ENCODE measurements at places on chromosomes 6 and 20.

DNA sequence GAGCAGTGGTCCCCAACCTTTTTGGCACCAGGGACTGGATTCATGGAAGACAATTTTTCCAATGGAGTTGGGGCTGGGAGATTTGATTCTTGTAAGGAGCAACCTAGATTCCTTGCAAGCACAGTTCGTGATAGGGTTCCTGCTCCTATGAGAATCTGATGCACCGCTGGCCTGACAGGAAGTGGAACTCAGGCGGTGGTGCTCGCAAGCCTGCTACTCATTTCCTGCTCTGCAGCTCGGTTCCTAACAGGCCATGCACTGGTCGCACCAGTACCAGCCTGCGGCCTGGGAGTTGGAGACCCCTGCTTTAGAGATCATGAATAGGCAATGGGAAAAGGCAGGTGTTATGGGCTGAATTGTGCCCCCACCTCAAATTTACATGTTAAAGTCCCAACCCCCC, 131.2 kb downstream of the PFDN4 start:
- no peaks in the 10 kb centered on the region for H3K27me3 ChIP-seq
- no peaks in the 10 kb centered on the region for H3K36me3 ChIP-seq
- no peak overlapping the region for H3K4me3 ChIP-seq
- H3K4me1 ChIP-seq: no peaks in the 10 kb centered on the region
- DNase-seq: no peak
- H3K27ac ChIP-seq: no peak overlapping the region

DNA sequence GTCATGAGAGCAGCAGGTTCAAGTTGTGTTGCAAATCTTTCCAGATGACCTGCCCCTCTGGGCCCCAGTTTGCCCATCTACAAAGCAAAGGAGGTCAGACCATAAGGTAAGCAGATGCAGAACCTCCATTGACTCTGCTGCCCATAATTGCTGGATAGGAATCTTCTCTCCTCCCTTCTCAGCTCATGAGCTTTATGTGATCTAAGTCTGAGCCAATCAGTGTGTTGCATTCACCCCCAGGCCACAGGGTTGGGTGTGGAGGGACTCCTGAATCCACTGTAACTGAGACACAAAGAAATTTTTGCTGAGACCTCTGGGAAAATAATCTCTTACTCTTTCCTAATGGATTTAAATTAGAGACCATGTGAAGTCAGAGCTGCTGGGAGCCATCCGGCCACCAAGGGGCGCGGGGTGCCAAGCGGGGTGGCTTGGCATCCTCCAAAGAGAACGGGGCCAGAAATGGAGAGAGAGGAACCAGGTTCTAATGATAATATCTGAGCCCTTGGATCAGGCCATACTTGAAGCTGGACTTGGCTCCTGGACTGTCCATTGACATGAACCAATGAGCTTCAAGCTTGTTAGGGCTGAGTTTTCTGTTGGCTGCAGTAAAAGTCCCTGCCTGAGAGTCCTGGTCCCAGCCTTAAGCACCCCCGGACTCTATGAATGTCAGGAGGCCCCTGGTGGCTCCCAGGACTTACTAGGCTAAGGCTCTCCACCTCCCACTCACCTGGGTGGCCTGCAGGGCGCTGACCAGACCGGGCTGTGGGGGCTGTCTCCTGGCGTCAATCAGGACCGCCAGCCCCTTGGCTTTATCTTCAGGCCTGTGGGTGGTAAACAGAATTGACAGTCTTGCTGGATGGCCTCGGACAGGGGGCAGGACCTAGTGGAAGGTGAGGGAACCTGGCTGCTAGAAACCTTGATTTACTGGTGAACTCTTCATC, 32.8 kb downstream of the KIAA1755 start:
- H3K4me3 ChIP-seq: no peak overlapping the region
- no peak for DNase-seq
- peaks cover 27% of the 10 kb centered on the region for H3K27me3 ChIP-seq
- no peak overlapping the region for H3K27ac ChIP-seq

DNA sequence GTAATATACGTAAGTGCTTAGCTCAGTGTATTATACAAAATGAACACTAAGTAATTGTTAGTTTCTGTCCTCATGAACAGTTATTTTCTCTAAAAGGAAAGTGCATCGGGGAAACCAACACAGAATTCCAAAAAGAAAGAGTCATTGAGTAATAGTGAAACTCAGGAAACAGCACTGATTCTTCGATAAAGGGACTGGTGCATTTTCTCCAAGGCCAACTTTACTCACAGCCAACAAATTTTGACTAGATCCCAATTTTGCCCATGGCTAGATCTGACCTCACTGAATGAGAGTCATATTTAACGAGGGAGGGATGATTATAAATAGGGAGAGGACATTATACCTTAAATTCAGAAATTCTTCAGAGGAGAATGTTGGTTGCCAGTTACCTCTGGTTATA, 390.9 kb upstream of the NRSN1 start:
- H3K4me1 ChIP-seq: no peaks in the 10 kb centered on the region
- H3K27me3 ChIP-seq: no peaks in the 10 kb centered on the region
- no peak for DNase-seq
- no peak overlapping the region for H3K4me3 ChIP-seq

- H3K27ac ChIP-seq: peak overlapping the region; percentile 95
- DNase-seq: peak; percentile 54
- peaks cover 15% of the 10 kb centered on the region for H3K4me1 ChIP-seq
- H3K4me3 ChIP-seq: peak overlapping the region; percentile 89
These were observed 1.1 kb downstream of the CEBPB start for GRCh38 chr20:50191544-50192363.

DNA sequence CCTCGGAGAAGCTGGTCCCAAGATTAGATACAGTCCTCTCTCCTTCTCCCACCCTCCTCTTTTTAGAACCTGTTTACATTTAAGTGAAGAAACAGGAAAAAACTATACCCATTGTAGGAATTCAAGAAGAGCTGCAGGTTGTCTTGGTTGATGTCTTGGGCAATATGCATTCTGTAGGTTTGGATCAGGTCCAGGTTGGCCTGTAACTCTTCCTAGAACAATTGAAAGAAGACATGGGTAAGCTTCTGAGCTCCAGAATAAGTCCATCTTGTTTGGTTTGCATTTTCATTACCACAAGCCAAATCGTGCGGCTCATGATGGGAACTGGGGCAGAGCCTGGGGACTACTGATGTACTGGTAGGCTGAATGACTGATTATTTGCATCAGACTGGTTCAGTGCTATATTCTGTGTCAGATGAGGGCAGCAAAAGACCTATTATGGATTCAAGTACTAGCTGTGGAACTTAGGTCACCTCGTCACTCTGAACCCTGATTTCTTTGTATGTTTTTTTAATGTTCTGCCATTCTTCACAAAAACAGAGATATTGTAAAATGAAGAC, 20.3 kb upstream of the SLA2 start:
- no peak for DNase-seq
- no peak overlapping the region for H3K27ac ChIP-seq
- H3K4me1 ChIP-seq: no peaks in the 10 kb centered on the region
- H3K4me3 ChIP-seq: no peak overlapping the region
- no peaks in the 10 kb centered on the region for H3K27me3 ChIP-seq

DNA sequence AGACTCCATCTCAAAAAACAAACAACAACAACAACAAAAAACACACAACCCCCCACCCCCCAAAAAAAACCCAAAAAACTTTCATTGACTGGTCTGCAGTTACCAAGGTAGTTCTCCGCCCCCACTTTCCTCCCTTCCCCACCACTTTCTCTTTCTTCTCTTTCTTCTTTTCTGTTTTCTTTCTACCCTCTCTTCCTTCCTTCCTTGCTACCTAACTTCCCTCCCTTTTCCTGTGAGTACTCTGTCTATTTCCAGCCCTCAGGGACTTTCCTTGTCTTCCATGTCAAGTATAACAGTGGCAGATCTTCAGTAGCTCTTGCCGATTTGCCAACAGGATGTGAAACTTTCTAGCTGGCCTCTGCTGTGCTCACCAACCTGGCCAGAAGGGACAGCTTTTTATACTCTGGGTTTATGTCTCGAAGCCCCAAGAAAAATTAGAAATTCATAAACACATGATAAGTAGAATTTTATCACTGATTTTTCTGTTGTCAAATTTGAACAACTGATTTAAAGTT, 399.5 kb downstream of the QKI start:
- peaks cover 26% of the 10 kb centered on the region for H3K4me1 ChIP-seq
- no peak for DNase-seq
- H3K27me3 ChIP-seq: no peaks in the 10 kb centered on the region
- peak overlapping the region; percentile 9 for H3K27ac ChIP-seq
- H3K36me3 ChIP-seq: no peaks in the 10 kb centered on the region

DNA sequence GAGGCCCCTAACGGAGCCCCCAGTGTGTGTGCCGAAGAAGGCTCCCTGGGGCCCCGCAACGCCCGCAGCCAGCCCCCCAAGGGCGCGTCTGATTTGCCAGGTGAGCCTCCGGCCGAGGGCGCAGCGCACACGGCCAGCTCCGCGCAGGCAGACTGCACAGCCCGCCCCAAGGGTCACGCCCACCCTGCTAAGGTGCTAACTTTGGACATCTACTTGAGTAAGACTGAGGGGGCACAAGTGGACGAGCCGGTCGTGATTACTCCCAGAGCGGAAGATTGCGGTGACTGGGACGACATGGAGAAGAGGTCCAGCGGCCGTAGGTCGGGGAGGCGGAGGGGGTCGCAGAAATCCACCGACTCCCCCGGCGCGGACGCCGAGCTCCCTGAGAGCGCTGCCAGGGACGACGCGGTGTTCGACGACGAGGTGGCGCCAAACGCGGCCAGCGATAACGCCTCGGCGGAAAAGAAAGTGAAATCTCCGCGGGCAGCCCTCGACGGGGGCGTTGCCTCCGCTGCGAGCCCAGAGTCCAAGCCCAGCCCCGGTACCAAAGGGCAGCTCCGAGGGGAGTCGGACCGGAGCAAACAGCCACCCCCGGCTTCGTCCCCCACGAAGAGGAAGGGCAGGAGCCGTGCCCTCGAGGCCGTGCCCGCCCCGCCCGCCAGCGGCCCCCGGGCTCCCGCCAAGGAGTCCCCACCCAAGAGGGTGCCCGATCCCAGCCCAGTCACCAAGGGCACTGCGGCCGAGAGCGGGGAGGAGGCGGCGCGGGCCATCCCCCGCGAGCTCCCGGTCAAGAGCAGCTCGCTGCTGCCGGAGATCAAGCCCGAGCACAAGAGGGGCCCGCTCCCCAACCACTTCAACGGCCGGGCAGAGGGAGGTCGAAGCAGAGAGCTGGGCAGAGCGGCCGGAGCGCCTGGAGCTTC, 117.0 kb downstream of the RTN4IP1 start:
- peak; percentile 76 for DNase-seq

DNA sequence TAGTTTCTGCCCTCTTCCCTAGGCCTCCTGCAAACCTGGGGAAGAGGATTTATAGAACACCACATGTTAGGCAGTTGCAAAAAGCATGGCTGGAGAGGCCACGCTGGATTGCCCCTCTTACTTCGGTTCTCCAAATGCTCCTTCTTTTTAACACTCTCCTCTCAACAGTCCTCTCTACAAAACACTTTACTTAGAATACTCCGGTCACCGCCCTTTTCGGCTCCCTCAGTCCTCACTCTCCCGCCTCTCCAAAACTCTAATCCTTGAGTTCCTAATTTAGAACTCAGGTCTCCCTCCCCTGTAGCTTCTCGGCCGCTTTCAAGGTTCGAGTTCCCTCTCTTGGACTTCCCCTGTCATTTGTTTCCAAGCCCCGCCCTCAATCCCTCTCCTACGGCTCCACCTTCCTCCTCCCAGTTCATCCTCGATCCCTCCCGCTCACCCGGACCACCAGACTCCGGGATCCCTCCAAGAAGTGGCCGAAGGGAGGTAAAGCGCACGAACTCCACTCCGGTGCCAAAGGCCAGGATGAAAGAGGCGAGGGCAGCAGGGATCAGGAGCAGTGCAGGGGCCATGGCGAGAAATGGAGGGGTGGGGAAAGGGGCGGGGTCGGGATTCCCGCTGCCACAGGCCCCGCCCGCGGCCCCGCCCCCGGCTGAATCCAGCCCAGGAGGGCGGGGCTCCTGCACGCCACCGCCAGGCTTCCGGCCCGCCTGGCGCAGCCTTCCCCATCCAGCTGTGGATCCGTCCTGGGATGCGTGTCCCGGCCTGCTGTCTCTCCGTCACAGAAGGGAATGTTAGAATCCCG, at the start of gene NRM:
Gene NRM, minus strand, starts transcription at position 582 of the 805 bp plus-strand sequence. Its CDS starts 10 bp downstream, at position 572.
- H3K27ac ChIP-seq: peak within 1 kb of the TSS; percentile 92
- DNase-seq: peak; percentile 54
- peaks cover 13% of the 10 kb centered on the region for H3K36me3 ChIP-seq
- no peaks in the 10 kb centered on the region for H3K27me3 ChIP-seq

DNA sequence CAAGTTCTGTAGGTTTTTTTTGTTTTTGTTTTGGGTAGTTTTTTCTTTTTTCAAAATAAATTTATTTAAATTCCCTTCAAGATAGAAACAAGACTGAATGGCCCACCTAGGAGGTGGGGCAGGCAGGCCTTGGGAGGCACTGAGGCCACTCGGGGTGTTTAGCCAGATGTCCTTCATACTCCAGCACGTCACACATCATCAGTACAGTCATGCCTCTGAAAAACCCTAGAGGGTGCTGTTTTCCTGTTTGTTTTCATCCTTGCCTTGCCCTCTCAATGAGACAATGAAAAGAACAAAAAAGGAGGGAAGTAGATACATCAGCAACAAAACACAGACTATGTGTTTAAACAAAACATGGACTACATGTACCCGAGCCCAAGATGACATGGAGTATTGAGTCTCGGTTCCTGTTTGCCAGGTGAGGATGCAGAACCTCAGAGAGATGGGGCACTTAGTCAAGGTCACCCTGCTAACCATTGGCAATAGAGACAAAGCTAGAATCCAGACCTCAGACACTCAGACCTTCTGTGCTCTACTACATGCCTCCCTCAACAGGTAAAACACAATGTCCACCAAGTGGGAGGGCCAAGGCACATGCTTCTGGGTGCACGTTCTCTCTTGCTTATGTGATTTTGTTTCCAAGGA, 26.8 kb upstream of the CLIC5 start:
- H3K4me3 ChIP-seq: no peak overlapping the region
- no peaks in the 10 kb centered on the region for H3K4me1 ChIP-seq
- H3K27me3 ChIP-seq: no peaks in the 10 kb centered on the region
- no peaks in the 10 kb centered on the region for H3K36me3 ChIP-seq

DNA sequence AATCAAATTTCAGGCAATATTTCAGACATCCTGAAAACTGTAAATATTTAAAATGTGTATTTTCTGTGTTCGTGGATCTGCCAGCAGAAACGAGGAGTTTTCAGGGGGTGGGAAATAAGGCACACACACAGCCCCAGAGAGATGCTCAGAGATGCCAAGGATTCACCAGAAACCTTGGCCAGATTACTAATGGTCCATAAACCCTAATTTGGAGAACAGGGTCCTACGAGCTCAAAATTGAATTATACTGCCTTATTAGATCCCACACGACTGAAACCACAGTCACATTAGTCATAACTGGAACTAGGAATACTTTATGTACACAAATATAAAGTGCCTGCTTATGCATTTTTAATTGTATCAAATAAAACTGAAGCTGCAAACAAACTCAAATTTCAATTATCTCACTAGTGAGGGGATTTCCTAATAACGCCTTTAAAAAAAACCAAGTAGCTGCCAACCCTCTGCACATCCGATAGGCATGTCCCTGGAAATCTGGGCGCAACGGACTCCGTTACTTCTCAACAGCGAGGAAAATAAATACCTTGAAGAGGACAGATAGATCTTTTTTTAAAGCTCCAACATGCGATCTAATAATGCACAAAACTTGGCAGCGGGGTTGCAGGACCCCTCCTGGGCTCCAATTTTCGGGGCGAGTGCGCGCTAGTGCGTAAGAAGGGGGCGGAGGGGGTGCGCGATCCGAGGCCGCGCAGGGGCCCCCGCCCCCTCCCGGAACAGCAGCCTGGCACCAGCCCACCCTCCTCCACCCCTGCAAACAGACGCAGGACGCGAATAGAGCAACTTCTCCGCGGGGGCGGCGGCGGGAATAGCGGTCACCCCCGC, 897 bp downstream of the CHD6 start:
- H3K27ac ChIP-seq: peak overlapping the region; percentile 89
- peaks cover 44% of the 10 kb centered on the region for H3K4me1 ChIP-seq
- DNase-seq: no peak
- peaks cover 1% of the 10 kb centered on the region for H3K36me3 ChIP-seq
